ENCODE measurements at places on chromosomes 13 and 19.

DNA sequence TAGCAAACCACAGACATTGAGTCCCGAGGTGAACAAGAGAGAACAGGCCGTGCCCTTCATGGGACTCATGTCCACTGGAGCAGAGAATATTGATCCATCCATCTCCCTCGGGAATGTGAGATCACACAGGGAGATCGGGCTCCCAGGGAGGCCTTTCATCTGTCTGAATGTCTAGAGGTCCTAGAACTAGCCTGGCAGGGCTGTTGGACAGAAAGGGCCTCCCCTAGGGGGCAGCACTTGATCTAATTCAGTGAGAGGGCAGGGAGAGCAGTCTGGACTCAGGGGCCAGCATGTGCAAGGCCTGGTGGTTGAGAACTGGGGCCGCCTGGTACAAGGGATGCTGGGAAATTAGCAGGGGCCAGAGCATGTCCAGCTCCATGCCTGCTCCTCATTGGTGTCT lies 4.3 kb downstream of the RUVBL2 start:
- DNase-seq = peak; percentile 58

DNA sequence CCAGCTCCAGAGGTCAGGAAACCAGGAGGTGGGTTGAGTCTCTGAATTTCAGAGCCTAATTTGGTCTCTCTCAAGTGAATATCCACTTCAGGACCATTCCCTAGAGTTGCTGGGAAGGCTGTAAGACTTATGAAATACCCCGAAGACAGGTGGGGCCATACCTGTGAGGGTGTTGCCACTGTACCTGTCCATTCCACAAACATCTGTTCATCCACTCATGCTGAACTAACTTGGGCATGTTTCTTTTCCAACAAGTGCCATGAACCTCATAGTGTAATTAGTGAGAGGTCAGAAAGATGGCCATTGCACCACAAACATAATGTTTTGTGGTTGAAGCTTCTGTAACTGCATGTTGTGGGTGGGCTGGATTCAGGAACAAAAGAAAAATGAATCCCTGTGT lies 7.8 kb downstream of the ILF3 start:
- DNase-seq = no peak

- DNase-seq = no peak
Observed at GRCh38 chr13:66887088-66887487, 343.0 kb downstream of the PCDH9 start.

- no peak for DNase-seq
Observed at GRCh38 chr13:36029166-36029565, 102.0 kb downstream of the DCLK1 start.

DNA sequence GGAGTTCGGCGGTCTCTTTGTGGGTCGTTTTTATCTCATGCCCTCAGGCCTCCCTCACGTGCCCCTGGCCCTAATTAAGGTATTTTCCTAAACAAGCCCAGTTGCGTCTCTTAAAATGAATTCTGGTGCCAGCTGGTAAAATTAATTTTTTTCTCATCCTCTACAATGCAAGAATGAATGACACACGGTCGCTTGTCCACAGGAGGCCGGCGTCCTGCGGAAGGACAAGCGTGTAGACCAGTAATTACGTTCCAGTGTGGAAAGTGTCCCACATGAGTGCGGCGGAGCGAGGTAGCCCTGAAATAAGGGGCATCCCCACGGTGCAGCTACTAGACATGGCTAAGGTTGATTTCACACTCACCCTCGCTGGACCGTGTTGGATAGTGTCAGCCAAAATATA lies 34.5 kb upstream of the NDUFS7 start:
- no peak for DNase-seq

GRCh38 chr19:10966809-10967208 lies 6.0 kb downstream of the SMARCA4 start:
- no peak for DNase-seq

DNA sequence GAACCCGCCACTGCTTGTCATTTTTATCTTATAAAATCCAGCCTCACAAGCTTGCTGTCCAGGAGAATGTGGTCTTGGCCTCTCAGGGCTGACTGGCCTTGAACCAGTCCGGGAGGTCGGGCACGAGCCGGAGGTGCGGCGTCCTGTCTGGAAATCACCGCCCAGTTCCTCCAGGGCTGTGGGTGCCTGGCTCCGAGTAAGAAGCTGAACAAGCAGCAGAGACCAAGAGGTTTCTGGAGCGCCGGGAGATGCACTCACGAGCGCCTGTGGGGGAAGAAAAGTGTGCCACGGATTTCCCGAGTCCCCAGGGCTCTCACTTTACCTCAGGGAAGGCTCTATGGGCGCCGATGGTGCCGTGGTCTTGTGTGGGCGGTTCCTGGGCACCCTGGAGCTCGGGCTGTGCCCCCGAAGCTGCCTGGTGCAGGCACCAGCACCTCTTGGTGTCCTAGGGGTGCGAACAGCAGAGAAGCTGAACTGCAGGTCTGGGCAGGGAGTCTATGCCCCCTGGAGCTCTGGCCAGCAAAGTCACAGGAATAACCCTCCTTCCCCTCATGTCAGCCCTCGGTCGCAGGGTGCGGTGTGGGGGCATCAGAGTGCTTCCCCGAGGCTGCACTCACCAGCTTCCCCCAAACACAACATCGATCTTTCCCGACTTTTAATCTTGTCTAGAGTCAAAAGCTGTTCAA lies 50.0 kb downstream of the GAS6 start:
- DNase-seq = no peak

DNA sequence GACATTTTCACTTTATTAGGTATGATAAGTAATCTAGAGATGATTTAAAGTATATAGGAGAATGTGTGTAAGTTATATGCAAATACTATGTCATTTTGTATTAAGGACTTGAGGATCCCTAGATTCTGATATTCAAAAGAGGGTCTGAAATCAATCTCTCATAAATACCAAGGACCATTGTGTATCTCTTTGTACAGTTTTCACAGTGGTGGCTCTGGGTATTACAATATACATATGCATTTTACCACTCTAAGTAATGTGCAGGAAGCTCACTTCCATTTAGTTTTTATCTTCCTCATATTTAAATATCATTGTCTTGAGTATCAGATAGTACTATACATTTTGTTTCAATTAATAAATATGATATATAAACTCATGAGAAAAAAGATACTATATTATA lies 862.6 kb upstream of the PCDH20 start:
- DNase-seq = no peak

- DNase-seq = peak; percentile 14
Observed at GRCh38 chr19:18262144-18262543, 12.1 kb downstream of the IQCN start.

DNA sequence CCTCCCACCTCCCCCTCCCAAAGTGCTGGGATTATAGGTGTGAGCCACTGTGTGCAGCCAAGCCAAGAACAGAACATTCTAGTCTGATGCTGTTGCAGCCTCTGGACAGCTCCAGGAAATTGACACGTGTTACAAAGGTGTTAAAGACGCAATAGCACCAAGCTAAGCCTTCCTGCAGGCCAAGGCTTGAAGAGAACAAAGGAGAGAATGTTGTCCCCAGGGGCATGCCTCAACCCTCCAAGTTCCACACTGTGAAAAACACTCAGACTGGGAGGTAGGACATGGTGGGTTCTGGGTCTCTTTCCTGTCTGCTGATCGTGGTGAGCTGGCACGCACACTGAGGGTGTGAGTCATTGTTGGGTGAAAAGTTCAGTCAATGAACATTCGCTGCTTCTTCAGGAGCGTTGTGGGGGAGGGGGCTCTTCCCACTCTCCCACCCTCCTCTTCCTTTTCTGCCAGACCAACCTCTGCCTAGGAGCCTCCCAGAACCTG lies 5.3 kb upstream of the PTPRS start:
- no peak for DNase-seq

DNA sequence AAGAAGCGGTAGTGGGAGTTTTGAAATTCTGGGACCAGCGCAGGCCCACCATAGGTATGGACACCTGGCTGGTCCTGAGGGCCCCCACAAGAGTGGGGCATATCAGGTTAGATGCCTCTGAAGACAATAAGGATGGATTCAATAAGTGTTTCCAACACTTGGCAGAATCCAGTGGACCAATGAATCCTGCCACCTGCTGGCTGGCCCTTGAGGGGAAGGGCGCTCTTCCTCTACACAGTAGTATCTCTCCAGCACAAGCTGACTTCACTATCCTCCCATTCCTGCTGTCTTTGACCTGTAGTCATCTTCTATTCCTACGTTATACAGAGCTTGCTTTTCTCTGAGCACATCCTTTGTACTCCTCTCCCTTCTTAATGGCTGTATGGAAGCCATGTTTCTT lies 199.7 kb upstream of the TSHZ3 start:
- no peak for DNase-seq

GRCh38 chr19:45451850-45452387 lies 15.9 kb upstream of the FOSB start:
- no peak for DNase-seq

DNA sequence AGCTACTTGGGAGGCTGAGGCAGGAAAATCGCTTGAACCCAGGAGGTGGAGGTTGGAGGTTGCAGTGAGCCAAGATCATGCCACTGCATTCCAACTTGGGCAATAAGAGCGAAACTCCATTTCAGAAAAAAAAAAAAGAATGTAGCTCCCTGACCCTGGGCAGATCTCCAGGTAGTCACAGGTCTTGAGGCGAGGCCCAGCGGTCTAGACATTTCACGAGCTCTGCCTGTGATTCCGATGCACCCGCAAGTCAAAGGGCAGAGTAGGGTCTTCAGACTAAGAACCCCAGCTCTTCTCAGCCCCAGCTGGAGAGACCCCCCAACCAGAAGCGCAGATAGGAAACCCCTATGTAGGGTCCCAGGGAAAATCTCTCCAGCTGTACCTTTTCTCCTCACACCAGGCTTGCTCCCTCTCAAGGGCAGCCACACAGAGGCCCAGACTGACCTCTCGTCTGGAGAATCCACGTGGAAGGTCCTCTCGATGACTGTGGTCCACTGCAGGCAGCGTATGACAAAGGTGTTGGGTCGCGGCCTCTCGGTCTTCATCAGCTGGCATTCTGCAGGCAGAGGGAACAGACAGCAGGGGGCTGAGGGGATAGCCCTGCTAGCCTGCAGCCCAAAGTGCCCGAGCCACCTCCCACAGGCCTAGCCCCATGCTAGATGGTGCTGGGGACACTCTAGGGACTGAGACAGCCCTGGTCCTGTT lies 28.4 kb upstream of the CCNP start:
- no peak for DNase-seq

DNA sequence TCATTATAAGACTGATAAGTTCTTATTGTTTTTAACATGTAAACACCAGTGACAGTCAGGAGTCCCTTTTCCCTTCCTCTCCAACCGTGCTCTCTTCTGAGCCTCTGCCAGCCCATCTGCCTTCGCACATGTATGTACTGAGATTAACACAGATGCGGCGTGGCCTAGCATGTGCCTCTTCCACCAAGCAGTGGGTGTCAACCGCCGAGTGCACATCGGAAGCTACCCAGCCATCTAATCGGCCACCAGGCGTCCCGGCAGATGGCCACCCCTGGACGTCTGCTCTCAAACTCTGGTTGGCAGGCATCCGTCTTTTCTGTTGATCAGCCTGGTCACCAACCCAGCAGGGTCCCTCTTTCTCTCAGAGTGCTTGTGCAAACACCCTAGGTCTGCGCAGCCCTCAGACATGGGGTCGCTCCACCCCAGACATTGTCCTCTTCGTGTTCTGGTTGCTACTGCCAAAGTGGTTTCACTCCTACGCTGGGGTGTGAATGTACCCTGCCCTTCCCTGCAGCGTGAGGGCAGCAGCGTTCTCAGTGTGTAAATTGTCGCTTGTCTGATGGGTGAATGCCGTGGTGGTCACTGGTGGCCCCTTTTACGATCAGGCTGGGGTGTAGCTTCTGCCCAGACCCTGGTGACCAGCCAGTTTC lies 57.7 kb upstream of the LDLR start:
- no peak for DNase-seq

DNA sequence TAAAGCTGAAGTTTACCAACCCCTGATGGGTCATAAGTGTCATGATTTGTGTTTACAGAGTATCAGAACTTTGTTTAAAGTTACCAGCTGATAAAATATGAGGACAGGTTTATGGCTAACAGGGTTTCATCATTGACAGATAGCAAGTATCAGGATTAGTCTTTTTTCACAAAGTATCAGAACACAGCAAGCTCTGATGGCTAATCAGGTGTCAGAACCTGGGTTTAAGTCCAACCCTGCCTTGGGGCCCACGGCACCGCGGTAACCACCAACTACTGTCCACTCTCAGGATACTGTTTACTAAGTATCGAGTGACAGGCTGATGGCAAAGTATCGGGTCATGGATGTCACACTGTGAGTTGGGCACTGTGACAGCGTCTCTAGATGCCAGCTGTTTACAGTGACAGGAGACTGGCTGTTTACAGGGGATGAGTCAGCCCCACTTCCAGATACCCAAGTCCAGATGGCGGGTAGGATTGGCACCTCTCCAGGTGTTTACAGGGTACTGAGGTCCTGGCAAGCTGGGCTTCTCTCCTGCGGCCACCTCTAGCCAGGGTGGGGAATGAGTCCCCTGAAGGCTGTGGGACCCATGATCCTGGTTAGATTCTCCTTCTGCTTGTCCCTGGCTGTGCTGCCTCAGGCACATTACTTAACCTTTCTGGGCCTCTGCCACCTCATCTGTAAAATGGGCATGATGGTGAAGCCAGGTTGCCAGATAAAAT lies 21.8 kb downstream of the ARRDC2 start:
- no peak for DNase-seq

- DNase-seq = no peak
Observed at GRCh38 chr19:32718286-32718685, 1.3 kb upstream of the TDRD12 start.

DNA sequence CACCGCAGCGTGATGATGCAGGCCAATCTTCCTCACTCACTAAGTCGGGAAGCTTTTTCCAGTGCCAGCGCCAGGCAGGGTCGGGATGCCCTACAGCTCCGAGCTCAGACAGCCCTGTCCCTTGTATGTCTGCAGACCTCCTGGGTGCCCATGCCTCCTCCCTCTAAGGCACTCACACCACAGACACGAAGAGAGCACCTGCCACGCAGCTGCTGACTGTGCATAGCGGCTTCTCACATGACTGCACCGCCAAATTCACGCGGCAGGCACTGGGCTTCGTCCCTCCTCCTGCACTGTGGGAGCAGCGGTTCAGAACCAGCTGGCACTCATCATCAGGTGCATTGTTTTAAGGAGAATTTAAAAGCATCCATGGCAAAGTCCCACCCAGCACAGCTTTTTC lies 88.1 kb downstream of the SLC7A1 start:
- no peak for DNase-seq

GRCh38 chr13:79973533-79973963 lies 367.4 kb downstream of the SPRY2 start:
- no peak for DNase-seq

- DNase-seq = no peak
Observed at GRCh38 chr19:3954107-3954506, 16.8 kb downstream of the DAPK3 start.

GRCh38 chr19:30096596-30097370 lies 154.7 kb downstream of the URI1 start:
- DNase-seq = no peak

- DNase-seq = peak; percentile 33
Observed at GRCh38 chr13:29849731-29850212, 645 bp downstream of the UBL3 start.

- no peak for DNase-seq
Observed at GRCh38 chr13:39600766-39601165, 2.2 kb downstream of the LHFPL6 start.

DNA sequence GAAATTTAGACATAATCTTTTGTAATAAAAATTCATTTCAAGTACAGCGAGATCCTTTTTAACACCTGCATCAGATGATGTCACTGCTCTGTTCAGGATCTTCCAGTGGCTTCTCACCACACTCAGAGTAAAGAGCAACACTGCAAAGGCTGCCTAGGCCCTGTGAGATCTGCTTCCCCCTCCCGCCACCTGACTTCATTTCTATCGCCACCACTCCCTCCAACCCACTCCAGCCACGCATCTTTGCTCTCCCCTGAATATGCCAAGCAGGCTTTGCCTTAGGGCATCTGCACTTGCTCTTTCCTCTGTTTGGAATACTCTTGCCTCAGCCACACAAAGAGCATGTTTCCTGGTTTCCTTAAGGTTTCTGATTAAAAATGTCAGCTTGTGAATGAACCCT lies 58.3 kb downstream of the MBNL2 start:
- no peak for DNase-seq
